Stimulated activated naive CD4-positive, alpha-beta T cell (primary cell): ENCODE measurements at places on chromosomes 13 and 19.

DNA sequence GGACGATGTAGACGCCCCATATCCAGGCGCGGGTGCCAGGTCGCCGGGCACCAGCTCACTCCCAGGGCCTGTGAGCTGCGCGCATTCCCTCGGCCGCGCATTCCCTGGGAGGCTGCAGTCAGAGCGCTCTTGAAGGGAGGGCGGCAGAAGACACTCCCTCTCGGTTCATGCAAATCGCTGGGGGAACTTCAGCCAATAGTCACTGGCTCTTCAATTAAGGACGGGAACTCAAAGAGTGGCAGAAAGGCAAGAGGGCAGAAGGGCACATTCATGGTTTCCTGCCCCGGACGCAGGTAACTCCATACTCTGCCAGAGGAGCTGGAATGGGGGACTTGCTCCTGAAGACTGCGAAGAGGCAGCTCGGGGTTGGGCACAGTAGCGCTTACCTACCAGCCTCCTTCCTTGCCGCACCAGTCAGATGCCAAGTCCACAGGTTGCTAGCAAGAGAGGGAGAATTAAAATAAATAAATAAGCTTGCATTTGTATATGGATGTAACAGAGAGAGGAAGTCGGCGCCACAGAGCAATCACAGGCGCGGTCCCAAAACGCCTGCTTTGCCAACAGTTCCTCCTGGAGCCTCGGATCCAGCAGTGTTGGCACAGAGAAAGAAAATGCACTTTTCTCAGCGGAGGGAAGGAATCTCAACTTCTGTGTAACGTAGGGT, 459 bp downstream of the PCDH20 start:
- no peak for DNase-seq

DNA sequence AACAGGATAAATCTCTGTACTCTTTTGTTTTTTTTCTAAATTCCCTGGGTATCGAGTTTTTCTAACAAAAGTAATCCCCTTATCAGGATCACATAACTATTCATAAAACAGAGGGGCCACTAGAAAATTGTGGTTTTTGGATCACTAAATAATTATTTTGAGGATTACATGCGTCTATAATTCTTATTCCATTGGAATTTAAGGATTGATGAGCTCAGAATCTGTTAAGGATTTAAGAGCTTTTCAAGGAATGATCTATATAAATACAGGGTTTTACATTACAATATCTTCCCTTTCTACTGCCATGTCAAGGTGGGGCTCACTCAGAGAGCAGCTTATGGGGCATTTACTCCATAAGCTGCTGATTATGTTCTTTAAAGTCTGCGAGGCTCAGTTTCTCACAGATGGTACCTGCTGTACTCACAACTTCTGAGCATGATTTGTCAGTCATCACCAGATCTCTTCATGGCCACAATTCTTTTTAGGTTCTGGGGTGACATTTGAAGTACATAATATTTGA, 449.8 kb downstream of the PCDH17 start:
- DNase-seq = no peak

- DNase-seq = no peak
Measured at GRCh38 chr13:20942938-20943559, 40.5 kb upstream of the XPO4 start.

GRCh38 chr19:41323023-41323422, 13.1 kb downstream of the CCDC97 start:
- no peak for DNase-seq

DNA sequence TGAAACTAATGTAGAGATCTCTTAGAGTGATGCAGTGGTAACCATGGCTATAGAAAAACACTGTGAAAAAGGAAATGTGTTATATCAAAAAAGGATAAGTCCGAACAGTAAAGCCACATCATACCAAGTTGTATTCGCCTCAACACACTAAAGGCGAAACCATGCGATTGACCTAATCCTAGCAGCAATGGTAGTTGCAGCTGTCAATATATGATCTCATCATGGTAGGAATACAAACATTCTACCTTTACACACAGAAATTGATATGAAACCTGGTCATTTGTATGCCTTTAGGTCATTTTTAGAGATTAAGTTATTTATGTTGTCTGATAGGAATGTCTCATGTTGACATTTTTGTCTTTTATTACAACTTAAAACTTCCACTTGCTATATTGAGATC, 271.9 kb downstream of the SLITRK6 start:
- DNase-seq = no peak

DNA sequence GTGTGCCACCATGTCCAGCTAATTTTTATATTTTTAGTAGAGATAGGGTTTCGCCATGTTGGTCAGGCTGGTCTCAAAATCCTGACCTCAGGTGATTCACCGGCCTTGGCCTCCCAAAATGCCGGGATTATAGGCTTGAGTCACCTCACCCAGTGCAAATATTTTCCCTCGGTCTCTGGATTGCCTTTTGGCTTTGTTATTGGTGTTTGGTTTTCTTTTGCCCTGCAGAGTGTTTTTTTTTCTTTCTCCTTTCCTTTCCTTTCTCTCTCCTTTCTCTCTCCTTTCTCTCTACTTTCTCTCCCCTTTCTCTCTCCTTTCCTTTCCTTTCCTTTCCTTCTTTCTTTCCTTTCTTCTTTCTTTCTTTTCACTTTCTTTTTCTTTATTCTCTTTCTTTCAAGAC, 33.2 kb downstream of the KDM4B start:
- no peak for DNase-seq

DNA sequence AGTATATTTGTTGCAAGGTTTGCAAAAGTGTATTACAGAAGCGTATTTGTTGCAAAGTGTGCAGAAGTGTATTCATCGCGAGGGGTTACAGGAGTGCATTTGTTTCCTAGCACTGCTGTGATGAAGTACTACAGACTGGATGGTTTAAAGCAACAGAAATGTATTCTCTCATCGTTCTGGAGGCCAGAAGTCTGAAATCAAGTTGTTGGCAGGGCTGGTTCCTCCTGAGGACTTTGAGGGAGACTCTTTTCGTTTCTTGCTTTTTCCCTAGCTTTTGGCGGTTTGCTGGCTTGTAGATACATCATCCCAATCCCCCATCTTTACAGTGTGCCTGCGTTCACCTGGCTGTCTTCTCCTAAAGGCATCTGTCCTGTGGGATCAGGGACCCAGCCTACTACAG, 127.9 kb upstream of the USP29 start:
- DNase-seq = no peak

- DNase-seq = peak; percentile 62
Measured at GRCh38 chr19:56671613-56671994, at the start of gene ZNF835. TSS of gene ZNF835 (minus strand) at chr19:56671757. CDS start at chr19:56665198, 6,559 bp downstream.

GRCh38 chr19:4713384-4713951, 10.2 kb downstream of the DPP9 start:
- DNase-seq = no peak

DNA sequence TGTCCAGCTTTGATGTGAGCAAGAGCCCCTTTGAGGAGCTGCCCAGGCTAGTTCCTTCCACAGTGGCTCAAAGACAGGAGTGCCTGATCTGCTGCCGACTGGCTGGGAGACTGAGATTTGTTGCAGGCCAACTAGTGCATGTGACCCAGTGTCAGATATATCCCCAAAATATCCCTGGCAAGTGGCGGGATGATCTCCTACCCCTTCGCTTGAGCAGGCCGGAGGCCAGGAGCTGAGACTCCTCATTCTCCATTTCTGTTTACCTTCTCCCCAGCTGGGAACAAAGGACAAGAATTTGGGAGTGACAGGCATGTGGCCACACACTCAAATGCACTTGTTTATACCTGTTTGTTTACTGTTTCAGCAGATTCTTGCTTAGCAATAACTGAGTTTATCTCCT, 37.1 kb upstream of the XPO4 start:
- DNase-seq = no peak

GRCh38 chr13:62453761-62454160, 1038.1 kb upstream of the PCDH20 start:
- DNase-seq = no peak

DNA sequence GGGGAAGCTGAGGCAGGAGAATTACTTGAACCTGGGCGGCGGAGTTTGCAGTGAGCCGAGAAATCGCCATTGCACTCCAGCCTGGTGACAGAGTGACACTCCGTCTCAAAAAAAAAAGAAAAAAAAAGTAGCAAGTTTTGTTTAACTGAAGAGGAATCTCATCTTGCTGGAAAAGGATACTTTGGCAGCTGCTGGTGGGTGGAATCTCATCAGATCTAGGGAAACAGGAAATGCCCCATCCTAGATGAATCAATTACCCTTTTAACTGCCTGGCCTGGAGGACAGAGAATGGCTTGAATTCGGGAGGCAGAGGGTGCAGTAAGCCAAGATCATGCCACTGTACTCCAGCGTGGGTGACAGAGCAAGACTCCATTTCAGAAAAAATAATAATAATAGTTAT, 8.4 kb downstream of the ZNF320 start:
- no peak for DNase-seq

DNA sequence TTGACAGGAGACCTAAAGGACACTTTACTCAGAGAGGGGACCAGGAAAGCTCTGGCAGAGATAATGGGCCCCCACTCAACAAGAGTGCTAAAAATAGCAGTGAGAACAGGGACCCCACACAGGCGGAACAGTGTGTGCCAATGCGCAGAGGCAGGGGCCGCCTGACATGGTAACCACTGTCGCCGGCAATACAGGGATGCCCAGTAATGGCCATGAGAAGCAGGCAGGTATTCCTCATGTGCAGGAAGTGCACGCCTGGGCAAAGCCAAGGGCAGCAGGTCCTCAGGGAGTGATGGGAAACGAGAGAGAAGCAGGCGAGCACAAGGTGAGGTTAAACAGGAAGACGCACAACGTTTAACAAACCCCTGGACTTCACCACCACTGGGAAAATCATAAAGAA, 757.1 kb downstream of the LIG4 start:
- DNase-seq = no peak

DNA sequence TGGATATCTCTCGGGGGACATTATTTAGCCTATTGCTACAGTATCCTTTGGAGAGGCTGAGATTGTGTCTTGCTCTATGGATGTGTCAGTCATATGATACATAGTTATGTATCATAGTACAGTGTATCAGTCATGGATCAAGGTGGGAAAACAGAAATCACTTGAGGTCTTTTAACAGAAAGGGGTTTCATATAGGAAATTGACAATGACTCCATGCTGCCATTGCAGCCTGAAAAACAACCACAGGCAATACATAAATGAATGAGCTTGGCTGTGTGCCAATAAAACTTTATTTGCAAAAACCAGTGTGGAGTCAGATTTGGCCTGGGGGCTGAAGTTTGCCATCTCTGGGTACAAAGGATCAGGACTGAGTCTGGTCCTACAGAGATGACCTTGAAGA, 35.4 kb downstream of the COLGALT1 start:
- no peak for DNase-seq

DNA sequence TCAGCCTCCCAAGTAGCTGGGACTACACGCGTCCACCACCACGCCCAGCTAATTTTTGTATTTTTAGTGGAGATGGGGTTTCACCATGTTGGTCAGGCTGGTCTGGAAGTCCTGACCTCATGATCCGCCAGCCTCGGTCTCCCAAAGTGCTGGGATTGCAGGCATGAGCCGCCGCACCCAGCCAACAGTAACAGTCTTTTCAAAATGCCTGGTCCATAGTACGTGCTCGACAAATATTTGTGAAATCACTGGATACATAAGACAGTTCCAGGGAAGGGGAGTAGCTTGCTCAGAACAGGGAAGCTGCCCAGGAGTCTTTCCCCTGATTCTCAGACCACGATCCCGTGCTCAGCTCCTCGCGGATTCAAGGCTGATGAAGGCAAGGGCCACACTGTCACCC, 30.5 kb downstream of the CACNG6 start:
- DNase-seq = no peak

DNA sequence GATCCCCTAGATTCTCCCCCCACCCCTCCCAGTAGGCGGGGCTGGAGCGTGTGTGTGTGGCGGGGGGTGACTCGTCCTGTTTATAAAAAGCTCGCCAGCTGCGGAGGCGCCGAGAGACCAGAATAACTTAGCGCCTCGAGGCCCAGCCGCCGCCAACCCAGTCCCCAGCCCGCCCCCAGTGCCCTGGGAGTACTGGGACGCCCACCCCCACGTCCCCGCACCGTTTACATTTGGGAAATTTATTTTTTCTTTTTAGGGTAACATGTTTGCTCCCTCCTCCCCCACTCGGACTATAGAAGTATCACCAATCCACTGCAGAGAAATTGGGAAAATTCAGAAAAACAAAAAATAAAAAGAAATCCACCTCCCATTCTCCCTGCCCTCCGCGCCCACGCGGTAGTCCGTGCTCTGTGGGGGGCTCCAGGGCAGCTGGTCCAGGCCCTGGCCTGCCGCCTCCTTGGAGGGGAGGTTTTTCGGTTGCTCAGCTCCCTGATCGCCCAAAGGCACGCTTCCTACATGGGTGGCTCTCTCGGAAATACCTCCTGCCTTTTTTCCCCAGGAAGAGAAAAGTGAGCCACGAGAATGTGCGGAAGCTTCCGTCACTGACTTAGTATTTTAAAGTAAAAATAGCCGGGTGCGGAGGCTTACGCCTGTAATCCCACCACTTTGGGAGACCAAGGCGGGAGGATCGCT, 1.5 kb upstream of the RAB3A start:
- DNase-seq = peak; percentile 34

DNA sequence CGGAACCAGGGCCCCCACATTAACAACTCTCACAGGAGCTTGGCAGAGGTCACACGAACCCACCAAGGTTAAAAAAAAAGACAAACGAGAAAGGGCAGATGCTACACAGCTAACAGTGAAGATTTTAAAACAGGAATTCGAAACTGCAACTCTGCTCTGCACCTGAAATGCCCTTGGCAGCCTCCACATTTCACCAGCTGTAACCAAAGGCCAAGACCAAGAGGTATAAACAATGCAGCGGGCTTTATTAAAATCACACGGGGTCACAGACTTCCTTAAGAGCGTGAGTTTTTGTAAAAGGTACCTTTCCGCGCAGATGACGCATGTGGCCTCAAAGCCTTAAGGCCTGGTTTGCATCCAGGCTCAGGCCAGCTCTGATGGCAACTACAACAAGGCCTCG, 88.2 kb downstream of the STK24 start:
- DNase-seq = no peak

GRCh38 chr13:74266861-74267260, 132.7 kb upstream of the KLF12 start:
- no peak for DNase-seq

GRCh38 chr19:38554676-38555141, 63.0 kb downstream of the MAP4K1 start:
- no peak for DNase-seq

- no peak for DNase-seq
Measured at GRCh38 chr19:4580961-4581665, 21.6 kb upstream of the SEMA6B start.

DNA sequence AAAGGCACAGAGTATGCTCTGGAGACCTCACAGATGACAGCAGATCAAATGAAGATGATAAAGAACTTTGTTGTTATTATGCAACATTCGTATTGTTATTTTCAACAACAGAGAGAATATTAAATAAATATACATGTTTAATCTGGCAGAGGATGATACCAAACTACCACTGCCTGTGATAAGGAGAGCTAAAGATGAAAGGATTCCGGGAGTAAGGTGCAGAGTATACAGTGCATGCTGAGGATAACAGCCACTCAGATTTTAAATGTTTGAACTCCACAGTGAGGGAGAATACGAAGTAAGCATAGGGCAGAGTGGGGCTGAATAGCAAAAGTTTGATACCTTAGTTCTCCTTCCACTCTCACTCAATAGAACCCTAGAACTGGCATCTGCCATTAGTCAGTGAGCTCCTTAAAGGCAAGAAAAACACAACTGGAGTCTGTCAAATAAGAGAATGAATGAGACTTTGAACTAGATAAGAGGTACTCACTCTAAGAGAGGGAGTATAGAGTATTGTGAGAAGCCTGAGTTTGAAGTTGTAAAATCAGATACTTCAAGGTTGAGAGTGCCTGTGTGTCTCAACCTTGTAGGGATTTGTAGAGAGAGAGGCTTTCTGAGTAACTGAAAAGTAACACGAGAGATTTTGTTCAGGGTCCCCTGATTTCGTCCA, 78.5 kb downstream of the STARD13 start:
- no peak for DNase-seq
